ENCODE measurements at places on chromosomes 7 and 10. TPM values are rescaled to one million over a fixed set of nuclear protein-coding genes. Genes with fewer than 3 reads are reported as not detected.

Gene ADRA2A
- 7.3 TPM for total RNA-seq

Gene HSPB1
- 194 TPM for total RNA-seq

Gene MYO1G
- 0.19 TPM for total RNA-seq

Gene SRI
- total RNA-seq: 170 TPM

Gene ZNF467
- 0.50 TPM for total RNA-seq

Gene SRGN
- not detected for total RNA-seq

Gene AKR1C4
- total RNA-seq: not detected

Gene SH2D4B
- total RNA-seq: 0.13 TPM

Gene MYPN
- not detected for total RNA-seq

Gene AGMO
- 0.22 TPM for total RNA-seq

Gene PARD3
- total RNA-seq: 49.1 TPM

Gene CDC14C
- total RNA-seq: not detected

Gene DGKI
- total RNA-seq: 0.71 TPM

Gene PHKG1
- total RNA-seq: 0.61 TPM

Gene ERVW-1
- not detected for total RNA-seq

Gene TMEM236
- 0.11 TPM for total RNA-seq

Gene ZNRF2
- 16.2 TPM for total RNA-seq

Gene LRRD1
- not detected for total RNA-seq

Gene FBXL13
- 1.2 TPM for total RNA-seq

Gene IKZF1
- 0.71 TPM for total RNA-seq

Gene CYP26C1
- 0.21 TPM for total RNA-seq

Gene THNSL1
- total RNA-seq: 3.6 TPM

Gene LRRC4
- 13.4 TPM for total RNA-seq

Gene PLEKHS1
- total RNA-seq: not detected

Gene LEP
- not detected for total RNA-seq

Gene AS3MT
- 10.4 TPM for total RNA-seq

Gene EN2
- not detected for total RNA-seq
